ENCODE measurements at places on chromosomes 4 and X.

DNA sequence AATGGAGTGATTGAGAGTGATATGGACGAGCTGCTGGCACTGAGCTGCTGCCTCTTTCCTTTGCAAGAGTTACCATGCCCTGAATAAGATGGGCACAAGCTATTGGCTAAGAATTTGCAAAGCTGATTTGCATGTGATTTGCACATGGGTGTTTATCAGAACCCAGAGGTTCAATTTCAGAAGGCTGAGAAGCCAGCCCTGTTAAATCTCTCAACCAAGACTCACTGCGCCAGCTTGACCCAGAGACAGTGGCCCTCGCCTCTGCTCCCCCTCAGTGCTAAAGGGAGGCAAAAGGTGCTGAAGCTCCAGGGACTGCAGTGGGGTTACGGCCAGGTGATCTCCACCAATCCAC, 701 bp downstream of the ARHGAP4 start:
- DNase-seq, result no peak

DNA sequence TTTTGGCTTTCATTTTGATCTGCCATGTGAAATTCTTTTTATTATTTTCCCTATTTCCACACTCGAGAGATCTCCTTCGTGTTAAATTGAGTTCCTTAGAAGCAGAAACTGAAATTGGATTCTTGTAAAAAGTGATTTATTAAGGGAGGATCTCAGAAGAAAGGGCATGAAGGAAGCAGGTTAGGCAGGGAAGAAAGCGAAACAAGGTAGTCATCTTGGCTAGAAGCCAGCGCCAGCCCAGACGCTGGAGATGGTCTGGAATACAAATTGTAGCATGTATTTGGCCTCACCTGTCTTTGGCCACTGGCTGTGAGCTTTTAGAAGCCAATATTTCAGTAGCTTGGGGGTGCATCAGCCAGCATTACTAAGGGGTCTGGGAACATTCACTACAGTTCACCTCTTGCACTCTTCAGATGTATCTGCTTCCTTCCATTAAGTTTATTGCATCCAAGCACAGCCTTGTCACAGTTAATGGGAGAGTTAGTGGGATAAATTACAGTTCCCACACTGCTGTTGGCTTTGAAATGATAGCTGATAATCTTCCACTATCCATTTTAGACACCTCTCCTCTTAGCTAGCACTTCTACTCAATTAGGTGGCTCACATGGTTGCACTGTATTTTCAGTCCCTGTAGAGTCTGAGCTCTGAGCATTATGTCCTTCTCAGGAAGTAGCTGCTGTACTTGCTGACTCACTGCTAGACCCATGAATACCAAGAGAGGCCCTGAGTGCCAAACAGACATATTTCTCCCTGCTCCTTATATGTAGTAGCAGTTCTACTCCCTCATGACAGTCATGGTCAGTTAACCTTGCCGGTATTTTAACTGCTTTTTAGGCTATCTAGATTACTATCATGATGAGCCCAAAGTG, 14.6 kb downstream of the GRXCR1 start:
- no peak for DNase-seq

DNA sequence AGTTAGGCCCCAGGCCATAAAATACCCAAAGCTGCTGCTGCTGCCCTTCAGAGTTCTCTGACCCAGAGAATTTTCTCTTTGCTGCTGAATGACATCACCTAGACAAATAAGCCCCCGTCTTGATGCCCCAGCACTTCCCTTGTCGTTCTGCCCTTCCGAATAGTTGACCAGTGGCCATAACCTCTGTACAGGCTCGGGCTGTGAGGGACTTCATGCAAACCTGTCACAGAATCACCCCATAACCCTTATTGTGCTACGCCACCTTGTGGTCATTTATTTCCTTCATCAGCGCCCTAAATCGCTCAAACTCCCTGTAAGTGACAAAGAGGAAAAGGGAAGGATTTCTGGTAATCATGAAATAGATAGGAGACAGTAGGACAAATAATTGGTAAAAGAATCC, 18.8 kb downstream of the SPACA5 start:
- DNase-seq, result peak; percentile 48

DNA sequence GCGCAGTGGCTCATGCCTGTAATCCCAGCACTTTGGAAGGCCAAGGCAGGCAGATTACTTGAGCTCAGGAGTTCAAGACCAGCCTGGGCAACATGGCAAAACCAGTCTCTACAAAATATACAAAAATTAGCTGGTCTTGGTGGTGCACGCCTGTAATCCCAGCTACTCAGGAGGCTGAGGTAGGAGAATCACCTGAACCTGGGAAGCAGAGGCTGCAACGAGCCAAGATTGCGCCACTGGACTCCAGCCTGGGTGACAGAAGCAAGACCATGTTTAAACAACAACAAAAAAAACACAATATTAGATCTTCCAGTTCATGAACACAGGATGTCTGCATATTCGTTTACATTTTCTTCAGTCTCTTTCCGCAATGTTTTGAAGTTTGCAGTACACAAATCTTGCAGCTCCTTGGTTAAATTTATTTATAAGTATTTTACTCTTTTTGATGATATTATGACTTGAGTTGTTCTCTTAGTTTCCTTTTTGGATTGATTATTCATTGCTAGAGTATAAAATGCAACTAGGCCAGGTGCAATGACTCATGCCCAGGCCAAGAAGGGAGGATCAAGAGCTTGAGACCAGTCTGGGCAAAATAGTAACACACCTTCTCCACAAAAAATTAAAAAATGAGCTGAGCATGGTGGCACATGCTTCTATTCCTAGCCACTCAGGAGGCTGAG, 30.4 kb upstream of the ABCG2 start:
- no peak for DNase-seq

- no peak for DNase-seq
These were observed at the start of gene GPRASP2 for GRCh38 chrX:102712216-102712966. TSS of gene GPRASP2 (plus strand) at chrX:102712448. CDS start at chrX:102714870, 2,422 bp downstream.

- DNase-seq, result no peak
These were observed 576.4 kb upstream of the SLIT2 start for GRCh38 chr4:19675172-19675811.

- DNase-seq, result no peak
These were observed 42.9 kb downstream of the FAT4 start for GRCh38 chr4:125357675-125358074.

GRCh38 chr4:113784497-113785250, 23.1 kb upstream of the CAMK2D start:
- peak; percentile 77 for DNase-seq

DNA sequence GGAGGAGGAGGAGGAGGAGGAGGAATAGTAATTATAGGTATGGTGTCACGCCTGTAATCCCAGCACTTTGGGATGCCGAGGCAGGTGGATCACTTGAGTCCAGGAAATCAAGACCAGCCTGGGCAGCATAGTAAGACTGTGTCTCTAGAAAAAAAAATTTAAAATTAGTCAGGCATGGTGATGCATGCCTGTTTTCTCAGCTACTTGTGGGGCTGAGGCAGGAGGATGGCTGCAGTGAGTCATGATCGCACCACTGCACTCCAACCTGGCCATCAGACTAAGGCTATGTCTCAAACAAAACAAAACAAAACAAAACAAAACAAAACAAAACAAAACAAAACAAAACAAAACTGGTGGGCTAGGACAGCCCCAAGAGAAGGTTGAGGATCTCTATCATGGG, 3.0 kb downstream of the STARD8 start:
- DNase-seq, result no peak

DNA sequence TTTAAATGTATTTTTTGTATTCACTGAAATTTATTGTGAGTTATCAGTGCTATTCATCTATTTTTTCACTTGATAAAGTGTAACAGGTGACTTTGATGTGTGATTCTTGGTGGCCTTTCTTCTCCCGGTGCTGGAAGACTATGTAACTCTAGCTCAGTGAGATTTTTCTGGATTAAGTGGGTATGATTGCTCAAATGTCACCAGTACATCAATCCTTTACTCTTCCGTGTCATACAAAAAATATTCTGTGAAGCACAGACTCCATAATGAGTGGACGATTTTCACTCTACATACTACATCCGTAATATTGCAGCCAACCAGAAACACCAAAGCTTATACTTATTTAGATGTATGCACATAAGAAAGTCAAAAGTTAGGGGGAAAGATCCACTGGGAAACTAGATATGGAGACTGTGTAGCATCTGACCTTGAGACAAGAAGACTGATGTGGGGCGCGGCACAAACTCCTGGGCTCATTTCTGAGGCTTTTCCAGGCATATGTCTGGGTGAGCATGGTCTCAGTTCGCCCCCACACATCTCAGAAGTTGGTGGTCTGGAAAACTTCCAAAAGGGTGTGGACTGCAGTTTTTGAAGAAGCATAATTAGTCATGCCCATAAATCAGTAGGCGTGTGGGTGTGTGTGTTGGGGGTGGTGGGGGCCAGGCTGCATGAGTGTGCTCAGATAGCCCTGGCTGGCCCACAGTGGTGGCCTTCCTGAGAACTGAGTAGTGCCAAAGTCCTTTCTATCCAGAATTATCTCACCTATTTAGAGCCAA, 53.9 kb upstream of the TENM3 start:
- peak; percentile 34 for DNase-seq

- DNase-seq, result peak; percentile 84
These were observed 168.7 kb upstream of the GALNTL6 start for GRCh38 chr4:171644430-171645057.

- DNase-seq, result no peak
These were observed 13.1 kb upstream of the EOLA1 start for GRCh38 chrX:149527705-149528104.
